Stimulated activated CD8-positive, alpha-beta memory T cell treated with anti-CD3 and anti-CD28 coated beads, Interleukin-4, amount 100 ng/mL, for 24 hours (primary cell): ENCODE measurements at places on chromosomes 11 and 22.

DNA sequence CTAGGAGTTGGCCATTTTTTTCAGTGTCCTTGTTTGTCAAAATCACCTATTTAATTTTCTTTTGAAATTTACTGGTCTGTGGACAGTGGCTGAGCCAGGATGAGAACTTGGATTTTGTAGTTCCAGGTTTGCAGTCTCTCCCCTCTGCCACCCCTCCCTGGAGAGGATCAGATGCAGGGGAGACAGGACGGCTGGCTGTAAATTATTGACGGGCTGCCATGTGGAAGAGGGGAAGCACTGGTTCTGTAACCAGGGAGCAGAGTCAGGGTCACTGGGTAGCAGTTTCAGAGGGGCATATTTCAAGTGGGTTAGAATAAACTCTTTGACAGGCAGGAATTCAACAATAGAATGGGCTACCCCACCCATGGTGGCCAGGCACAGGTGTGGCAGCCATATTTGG is 20.6 kb upstream of the YWHAH start:
- no peak for DNase-seq

DNA sequence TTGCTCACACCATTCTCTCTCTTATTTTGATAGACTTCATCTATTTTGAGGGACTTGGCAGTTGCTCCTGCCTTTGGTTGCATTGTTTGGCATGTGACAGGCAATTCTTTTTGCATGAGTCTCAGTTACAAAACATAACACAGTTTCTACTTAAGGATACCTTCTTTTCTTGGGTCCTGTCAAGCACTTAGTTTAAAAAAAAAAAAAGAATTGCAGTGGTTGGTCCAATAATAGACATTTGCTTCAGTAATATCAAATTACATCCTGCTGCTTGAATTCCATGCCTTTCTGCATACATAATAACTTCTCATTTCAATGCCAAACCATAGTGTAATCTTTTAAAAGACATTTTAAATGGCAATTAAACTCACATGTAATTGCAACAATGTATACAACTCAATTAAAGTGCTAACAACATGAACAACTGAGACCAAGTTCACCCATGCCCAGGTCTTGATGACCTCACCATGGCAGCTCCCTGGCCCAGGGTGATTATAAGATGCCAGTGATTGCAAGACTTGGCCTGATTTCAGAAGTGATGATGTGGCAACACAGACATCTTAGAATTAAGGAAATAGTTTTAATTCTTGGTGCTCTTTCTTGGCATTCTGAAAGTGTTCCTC is 32.2 kb upstream of the PLET1 start:
- no peak for DNase-seq

DNA sequence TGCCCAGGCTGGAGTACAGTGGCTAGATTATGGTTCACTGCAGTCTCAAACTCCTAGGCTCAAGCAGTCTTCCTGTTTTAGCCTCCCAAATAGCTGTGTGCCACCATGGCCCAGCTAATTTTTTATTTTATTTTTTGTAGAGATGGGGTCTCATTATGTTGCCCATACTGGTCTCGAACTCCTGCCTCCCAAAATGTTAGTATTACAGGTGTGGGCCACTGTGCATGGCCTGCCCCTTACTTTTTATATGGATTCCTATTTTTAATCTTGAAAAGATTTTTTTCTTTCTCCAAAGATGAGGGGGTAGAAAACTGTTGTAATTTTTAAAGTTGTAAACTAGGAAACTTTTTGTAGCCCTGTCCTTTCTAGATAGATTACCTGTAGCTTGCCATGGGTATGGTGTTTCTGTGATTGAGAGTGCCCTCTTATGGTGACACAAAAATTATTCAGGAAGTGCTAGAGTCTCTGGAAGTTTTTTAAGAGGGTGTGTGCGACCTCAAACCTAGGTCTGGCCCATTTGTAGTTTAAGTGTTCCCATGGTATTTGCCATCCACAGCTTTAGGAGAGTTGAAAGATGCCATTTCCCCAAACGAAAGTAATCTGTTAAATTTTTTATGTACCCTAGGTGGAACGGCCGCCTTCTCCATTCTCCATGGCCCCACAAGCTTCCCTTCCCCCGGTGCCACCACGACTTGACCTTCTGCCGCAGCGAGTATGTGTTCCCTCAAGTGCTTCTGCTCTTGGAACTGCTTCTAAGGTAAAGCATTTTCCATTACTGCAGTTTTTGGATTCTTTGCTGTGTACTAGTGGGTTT is 32.4 kb downstream of the MCAM start:
- no peak for DNase-seq

DNA sequence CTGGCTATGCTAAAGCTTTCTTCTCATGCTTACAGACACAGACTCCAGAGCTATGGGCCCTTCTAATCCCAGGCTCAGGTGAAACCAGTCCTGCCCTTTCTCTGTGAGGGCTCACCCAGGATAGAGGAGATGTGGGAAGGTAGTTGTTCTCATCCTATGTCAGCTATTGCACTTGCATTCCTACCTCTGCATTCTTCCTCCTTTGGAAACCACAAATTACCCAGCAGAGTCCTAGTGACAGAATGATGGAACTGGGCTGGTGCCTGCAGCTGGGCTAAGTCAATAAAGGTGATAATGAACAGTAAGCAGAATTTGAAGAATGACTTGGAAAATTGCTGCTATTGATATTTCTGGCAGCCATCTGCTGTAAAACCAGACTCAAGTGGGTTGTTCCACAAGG is 560.0 kb downstream of the TMEM135 start:
- DNase-seq: no peak

DNA sequence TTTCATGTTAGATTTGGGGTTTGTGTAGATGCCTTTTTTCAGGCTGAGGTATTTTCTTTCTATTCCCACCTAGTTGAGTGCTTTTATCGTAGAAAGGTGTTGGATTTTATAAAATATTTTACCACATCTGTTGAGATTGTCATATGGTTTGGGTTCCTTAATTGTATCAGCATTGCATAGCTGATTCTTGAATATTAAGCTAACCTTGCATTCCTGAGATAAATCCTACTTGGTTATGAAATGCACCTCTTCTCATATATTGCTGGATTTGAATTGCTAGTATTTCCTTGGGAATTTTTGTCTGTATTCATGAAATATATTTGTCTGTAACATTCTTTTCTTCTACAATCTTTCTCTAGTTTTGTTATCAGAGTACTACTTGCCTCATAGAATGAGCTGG is 10.1 kb downstream of the XKR3 start:
- no peak for DNase-seq

DNA sequence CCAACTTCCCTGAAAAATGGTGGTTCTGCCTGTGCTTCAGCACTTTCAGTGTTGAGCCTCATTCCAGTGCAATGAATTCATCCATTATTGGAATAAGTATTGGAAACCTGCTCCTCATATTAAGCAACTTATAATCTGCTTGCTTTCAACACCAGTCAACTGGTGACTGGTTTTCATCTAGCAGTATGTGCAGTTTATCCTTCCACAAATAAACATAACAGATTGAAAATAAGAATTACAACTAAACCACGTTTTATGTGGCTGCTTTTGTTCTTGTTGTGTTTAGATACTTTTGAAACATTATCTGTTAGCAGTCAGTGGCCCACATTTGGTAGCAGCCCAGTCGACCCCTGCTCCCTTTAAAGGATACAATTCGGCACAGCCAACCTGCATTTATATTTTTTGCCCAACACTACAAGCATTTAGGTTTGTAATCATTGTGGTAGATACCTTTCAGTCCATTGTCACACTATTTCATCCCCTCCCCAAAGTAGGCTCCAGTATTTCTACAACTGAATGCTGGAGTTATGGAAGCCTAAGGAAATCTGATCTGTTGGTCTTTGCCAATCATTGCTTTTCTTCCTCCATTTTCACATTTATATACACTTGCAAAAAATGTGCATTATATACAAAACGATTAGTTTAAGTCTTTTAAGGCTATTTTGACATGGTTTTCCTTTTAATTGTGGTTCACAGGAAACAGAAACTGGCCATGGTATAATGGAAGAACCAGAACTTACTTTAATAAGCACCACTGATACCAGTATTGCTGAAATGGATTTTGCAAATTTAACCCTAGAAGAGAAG is 13.1 kb downstream of the TAF1D start:
- no peak for DNase-seq

DNA sequence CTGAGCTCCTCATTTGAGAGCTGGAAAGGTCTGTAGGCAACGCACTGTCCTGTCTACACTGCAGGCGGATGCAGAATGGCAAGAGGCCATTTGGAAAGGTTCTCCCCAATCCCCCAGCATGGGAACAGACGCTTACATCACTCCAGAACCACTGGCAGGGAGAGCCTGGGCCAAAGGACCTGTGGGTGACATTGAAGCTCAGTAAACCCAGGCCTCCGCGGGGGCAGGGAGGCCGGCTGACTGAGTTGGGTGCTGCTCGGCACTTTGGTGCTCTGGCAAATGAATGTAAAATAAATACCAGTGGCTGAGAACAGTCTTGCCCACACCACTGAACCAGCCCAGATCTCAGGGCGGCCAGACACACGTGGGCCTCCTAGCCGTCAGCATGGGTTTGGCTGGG is 22.4 kb downstream of the TOM1 start:
- no peak for DNase-seq

- DNase-seq: no peak
These were observed 120.1 kb upstream of the TEAD1 start for GRCh38 chr11:12554122-12554521.

- DNase-seq: no peak
These were observed 919.2 kb upstream of the FAT3 start for GRCh38 chr11:91305402-91305801.

- DNase-seq: no peak
These were observed 2.5 kb upstream of the SEPTIN3 start for GRCh38 chr22:41966607-41967240.

DNA sequence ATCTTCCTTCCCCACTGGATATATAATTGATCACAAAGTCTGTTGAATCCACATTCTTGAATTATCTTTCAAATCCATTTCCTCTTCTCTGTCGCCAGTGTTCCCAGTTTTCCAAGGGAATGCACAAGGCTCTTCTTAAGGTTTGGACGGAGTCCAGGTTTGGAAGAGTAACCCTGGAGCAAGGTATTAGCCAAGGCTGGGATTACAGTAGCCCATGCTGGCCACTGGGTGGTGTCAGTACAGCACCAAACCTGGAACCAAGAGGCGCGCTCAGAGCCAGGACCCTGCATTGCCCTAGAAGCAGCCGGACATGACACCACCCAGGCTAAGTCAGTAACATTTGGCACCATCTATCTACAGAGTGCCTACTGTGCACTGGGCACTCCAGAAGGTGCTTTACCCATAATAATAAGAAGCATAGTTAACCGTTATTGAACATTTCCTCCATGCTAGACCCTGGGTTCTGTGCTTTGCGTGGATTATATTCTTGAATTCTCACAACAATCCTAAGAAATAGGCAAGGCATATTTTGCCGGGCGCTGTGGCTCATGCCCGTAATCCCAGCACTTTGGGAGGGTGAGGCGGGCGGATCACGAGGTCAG is 48.0 kb upstream of the CLPB start:
- peak; percentile 22 for DNase-seq

GRCh38 chr11:10975287-10975721 is 117.5 kb upstream of the ZBED5 start:
- no peak for DNase-seq

GRCh38 chr11:72750556-72751115 is 1.6 kb downstream of the ARAP1 start:
- DNase-seq: no peak

DNA sequence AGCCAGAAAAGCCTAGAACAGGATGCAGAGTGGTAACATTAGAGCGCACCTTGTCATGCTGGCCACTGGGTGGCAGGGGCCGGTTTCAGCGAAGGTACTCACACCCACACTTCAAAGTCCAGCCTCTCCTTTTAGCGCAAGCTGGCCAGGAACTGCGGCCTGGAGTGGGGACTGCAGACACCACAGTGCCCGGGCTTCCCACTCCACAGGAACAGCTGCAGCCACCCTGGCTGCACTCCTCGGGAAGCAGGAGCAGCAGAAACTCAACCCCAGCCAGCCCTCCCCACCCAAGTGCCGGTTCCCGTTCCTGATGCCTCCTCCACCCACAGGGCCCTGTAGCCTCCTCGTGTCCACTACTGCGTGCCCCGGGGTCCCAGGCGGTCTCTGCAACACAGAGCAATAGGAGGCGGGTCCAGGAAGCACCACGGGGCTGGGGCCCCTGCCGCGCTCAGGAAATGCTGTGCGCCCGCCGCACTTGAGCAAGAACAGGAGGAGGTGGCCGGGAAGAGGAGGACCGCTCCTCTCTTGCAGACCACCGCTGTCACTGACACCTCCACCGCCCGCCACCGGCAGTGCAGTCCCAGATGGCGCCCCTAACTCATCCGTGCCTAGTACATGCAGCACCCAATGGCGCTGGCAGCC is 2.2 kb downstream of the RFPL2 start:
- no peak for DNase-seq

DNA sequence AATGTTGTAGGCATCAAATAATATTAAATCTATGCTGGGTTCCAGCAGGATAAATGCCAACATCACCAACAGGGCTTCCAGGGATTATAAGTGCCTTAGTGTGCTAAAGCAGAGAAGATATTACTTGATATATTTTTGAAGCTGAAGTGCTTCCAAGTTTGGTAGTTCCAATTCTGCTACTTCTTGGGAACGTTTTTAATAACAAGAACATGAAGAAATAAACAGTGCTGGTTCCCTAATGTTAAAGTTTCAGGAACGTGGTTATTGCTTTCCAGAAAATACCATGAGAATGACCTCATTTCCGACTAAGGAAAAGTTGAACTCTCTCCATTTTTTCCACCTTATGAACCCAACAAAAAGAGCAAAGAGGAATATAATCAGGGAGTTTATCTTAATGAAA is 4.6 kb upstream of the RNF185 start:
- no peak for DNase-seq

DNA sequence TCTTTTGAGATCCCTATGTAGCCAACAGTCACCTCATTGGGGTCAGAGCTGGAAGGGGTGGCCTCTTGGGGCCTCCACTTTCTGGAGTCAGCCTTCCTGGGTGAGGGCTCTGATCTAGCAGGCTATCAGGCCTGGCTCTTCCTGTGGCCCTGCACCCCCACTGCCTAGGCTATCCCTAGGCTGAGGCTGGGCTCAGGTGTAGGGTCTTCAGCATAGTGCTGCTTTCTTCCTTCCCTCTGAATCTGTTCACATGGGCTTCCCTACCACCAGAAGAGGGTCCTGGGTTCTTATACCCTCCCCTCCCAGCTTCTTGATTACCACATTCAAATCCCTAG is 456 bp upstream of the SPI1 start:
- no peak for DNase-seq

- DNase-seq: no peak
These were observed 629 bp downstream of the PSMA1 start for GRCh38 chr11:14519597-14519916.
